ENCODE measurements at places on chromosomes 2 and 18. TPM values are rescaled to one million over a fixed set of nuclear protein-coding genes. Genes with fewer than 3 reads are reported as not detected.

Gene UGT1A10
- total RNA-seq: 1.0 TPM

Gene GRP
- not detected for total RNA-seq

Gene MEMO1
- 33.2 TPM for total RNA-seq

Gene PDK1
- total RNA-seq: 9.4 TPM

Gene TIGD1
- 6.5 TPM for total RNA-seq

Gene UPP2
- total RNA-seq: 0.35 TPM

Gene EN1
- total RNA-seq: not detected

Gene GREB1
- total RNA-seq: 8.8 TPM

Gene LRRTM1
- total RNA-seq: 4.4 TPM

Gene RAB31
- 113 TPM for total RNA-seq

Gene MEP1B
- not detected for total RNA-seq

Gene KHK
- total RNA-seq: 1.4 TPM

DNA sequence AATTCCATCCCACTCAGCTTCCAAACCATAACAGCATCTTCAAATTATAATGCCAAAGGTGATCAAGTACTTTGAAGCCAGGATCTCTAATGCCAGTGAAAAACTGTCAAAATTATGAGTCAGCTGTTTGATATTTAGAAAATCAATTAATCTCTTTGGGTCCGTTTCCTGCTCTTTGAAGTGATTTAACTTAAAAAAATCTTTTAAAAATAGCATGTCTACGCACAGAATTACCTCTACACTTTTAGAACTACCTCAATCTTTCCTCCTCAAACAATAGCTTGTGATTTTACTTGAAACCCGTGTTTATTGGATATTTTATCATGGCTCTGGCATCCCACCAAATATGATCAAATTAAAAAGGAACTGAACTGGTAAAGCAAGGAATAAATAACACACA is 31.3 kb upstream of the TANK start:
- ATAC-seq: no peak

- no peak for ATAC-seq
Observed at GRCh38 chr2:67510745-67511144, 113.6 kb downstream of the ETAA1 start.

DNA sequence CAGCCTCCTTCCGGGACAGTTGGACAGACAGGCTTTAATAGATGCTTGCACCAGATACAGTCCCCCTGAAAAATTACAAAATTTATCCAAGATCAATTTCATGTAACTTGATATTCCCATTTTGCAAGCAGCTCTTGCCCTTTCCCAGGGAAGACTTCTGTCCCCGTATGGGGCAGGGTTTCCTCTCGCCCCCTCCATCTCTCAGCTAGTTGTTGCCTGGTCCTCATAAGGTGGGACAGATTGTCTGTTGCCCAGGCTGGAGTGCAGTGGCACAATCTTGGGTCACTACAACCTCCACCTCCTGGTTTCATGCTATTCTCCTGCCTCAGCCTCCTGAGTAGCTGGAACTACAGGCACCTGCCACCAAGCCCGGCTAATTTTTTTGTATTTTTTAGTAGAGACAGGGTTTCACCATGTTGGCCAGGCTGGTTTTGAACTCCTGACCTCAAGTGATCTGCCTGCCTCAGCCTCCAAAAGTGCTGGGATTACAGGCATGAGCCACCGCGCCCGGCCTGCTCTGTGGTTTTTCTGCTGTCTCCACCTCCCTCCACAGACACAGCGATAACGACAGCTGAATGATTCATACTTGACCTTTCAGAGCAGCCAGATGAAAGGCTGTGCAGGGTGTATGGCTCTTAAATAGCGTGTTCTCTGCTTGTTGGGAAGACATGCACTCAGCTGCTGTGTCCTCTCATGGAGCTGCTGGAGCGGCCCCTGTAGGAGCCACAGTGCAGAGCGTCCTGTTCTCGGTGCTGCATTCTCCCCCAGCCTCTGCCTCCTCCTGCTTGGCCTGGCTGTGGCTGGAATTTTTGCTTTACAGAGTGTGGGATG is 61.4 kb downstream of the TTC39C start:
- peak; percentile 97 for ATAC-seq

GRCh38 chr18:9841752-9842151 is 44.0 kb upstream of the TXNDC2 start:
- ATAC-seq: no peak

DNA sequence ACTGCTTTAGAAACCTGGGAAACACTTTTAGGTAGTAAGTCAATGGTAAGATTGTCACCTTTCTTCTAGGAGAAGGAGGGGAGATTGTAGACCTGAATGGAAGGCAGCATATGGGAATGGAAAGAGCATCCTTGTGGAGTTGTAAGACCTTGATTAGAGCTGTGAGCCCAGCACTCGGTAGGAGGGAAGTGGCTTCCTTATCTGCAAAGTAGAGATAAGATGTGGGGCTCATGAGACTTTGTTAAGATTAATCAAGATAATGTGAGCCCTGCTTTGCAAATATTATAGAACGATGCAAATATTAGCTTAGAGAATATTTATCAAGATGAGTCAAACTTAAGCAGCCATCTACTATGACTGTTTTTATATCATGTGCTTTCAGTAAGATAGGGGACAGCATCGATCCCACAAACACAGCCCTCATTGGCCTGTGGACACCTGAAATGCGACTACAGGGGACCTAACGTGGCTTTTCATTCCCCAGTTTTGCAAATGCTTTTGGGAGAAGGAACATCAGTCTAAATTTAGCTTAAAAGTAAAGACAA is 243.7 kb downstream of the LTBP1 start:
- ATAC-seq: no peak

GRCh38 chr2:74815941-74816340 is 18.0 kb upstream of the HK2 start:
- no peak for ATAC-seq

- ATAC-seq: no peak
Observed at GRCh38 chr2:103232865-103233264, 471.0 kb downstream of the TMEM182 start.

- peak; percentile 69 for ATAC-seq
Observed at GRCh38 chr2:201158111-201158929, 24.6 kb upstream of the CASP10 start.

GRCh38 chr2:99279969-99280695 is 20.9 kb downstream of the LYG1 start:
- ATAC-seq: no peak

GRCh38 chr2:236241181-236242056 is 22.8 kb downstream of the ASB18 start:
- no peak for ATAC-seq

DNA sequence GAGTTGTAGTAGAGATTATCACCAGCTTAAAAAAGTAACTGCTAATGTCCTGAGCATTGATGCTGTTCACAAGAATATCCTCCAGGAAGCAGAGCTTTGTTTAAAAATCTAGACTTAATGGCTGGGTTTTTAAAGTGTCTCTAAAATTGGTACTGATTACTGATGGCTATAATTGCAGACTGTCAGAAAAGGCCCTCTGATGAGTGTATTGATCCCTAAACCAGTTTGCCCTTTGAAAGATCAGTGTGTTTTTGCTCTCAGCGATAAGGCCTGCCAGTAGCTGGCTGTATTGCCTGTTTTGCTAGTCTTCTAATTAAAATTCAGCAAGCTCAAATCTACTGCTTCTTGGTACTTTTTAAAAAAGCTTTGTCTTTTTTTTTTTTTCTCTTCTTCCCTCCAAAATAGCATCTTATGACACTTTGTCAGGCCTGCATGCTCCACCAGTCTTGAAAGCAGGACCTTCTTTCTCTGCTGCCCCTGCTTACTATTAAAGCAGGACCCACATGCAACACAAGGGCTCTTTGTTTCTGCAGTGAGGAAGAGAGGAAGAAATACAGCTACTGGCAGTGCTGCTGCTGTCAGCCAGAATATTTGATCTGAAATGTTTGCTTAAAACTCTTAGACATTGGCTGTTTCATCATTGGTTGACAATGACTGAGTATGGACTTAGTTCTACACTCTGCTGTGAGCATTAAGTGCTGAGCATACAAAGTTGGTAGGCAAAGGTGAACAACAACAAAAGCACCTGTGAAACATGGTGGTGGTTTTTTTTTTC is 1.8 kb downstream of the SEC11C start:
- no peak for ATAC-seq

DNA sequence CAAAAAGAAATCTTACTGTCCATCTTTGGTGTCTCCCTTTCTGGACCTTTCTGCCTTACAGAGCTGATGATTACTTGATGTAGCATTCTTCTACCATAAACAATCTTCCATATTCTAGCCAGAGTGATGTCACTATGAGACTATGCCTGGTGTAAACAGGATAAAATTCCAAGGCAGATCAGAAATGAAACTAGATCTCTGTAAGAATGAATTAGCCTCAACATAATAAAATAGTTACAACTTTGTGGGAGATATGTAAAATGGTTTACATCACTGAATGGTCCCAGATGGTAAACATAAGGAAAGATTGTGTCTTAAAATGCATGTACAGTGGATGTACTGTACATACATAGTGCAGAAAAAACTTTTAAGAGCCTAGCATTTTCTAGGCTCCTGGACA is 112.3 kb upstream of the ZNF521 start:
- ATAC-seq: no peak

DNA sequence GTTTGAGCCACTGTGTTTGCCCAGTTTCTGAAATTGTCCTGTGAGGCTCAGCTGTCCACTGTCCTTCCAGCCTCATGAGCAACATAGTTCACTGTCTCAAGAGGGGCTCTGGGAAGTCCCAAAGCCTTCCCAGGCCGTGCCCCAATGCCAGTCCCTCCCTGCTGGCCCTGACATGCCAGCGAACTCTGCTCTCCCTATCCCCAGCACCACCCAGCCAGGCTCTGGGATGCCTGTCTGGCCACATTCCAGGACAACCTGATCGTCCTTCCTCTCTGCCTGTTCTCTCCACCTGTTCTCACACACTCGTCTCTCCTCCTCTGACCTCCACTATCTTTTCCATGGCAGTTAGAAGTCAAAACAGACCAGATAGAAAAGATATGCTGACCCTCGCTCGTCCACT is 278.0 kb upstream of the ID2 start:
- ATAC-seq: no peak

GRCh38 chr2:128495996-128496547 is 177.4 kb upstream of the HS6ST1 start:
- no peak for ATAC-seq

GRCh38 chr2:83051538-83052170 is 1407.4 kb downstream of the SUCLG1 start:
- no peak for ATAC-seq

DNA sequence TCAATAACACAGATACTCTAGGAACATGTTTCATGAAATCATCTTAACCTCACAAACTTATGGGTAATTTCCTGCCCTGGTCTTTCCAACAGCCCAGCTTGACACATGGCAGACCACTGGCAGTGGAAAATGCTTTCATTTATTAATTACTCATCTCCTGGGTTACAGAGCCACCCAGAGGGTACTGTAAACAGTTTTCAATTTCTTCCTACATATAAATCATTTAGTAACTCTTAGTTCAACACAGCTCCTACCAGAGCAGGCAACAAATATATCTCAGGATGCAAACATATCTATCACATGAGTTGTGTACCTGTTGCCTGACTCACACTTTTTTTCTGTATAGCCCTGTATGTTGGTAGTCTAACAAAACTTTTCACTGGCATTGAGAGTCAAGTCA is 99.2 kb upstream of the VRK2 start:
- ATAC-seq: no peak

GRCh38 chr2:172735582-172736423 is at the start of gene RAPGEF4:
TSS of gene RAPGEF4 (plus strand) at chr2:172735845. CDS start at chr2:172735984, 139 bp downstream.
- peak; percentile 31 for ATAC-seq

GRCh38 chr2:44430342-44430741 is 68.6 kb downstream of the CAMKMT start:
- ATAC-seq: no peak

DNA sequence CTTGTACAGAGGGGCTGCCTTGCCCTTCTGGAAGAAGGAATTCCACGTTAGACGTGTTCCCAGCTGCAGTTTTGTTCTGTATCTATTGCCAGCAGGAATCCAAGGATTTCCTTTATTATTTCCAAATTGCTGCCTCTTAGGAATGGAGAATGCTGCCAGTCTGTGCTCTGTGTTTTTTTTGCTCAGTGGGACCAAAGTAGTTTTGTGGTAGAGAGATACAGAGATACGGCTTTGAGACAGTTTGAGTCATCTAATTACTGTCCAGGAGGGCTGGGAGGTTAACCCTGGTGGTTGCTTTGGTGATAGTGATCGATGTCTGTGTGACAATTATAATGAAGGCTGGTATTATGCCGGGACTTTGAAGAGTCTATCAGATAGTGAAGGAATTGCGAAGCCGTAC is 26.3 kb downstream of the ASAP2 start:
- ATAC-seq: no peak

DNA sequence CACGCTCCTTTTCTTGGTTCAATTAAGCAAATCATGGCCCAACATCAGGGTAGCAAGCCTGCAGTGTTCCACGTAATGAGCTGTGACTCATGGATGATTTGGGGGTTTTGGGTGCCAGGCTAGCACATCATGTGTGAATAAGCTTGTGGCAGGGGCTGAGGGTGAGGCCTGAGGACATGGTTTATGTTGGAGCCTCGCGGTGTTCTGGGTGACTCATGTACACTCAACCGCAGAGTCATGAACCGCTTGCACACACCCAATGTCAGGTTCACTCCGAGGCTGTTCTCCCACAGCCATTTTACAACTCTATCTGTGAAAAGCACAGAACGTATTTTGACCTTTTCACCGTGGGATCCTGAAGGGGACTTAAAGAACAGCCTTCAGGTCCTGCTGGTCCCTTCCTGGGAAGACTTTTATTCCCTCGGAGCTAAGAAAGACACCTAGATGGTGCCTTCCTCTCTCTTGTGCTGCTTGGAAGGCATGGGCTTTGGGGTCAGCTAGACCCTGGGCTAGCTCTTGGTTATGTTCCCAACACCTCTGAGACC is 139.9 kb upstream of the ZEB2 start:
- ATAC-seq: peak; percentile 52

GRCh38 chr2:101199251-101199791 is 48.1 kb upstream of the TBC1D8 start:
- ATAC-seq: no peak

GRCh38 chr18:7157760-7158159 is 40.2 kb upstream of the LAMA1 start:
- no peak for ATAC-seq

- no peak for ATAC-seq
Observed at GRCh38 chr2:59462422-59463197, 1090.8 kb downstream of the BCL11A start.

DNA sequence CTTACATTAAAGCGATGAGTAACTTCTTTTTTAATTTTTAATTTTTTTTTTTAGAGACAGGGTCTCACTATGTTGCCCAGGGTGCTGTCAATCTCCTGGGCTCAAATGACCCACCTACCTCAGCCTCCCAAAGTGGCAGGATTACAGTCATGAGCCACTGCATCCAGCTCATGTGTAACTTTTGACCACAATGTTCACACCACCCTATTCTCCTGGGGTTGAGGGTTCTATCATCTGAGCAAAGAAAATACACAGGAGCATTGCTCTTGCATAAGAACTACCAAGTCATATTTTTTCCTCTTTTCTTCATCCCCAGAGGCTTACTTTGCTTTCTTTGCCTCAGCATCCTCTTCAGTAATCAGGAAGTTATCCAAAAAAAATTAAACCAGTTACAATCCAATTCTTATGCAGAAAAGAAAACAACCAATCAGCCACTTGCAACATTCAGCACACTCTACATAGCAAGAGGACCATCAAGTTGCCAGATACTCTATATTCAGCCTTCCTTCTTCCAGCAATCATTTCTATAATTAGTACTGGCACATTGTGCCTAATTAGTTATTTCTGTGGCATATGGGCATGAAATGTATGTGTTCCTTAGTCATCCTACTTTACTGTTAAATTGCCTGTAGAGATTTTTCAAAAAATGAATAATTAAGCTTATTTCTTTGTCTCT is 345.6 kb downstream of the AKAIN1 start:
- ATAC-seq: no peak

GRCh38 chr2:11588228-11589110 is 54.6 kb downstream of the GREB1 start:
- ATAC-seq: no peak

- no peak for ATAC-seq
Observed at GRCh38 chr18:21194871-21195771, 46.9 kb upstream of the GREB1L start.

Measured in gastroesophageal sphincter (tissue), 4 donors.